Choroid plexus epithelial cell (primary cell): ENCODE measurements at places on chromosomes 11 and 22.

DNA sequence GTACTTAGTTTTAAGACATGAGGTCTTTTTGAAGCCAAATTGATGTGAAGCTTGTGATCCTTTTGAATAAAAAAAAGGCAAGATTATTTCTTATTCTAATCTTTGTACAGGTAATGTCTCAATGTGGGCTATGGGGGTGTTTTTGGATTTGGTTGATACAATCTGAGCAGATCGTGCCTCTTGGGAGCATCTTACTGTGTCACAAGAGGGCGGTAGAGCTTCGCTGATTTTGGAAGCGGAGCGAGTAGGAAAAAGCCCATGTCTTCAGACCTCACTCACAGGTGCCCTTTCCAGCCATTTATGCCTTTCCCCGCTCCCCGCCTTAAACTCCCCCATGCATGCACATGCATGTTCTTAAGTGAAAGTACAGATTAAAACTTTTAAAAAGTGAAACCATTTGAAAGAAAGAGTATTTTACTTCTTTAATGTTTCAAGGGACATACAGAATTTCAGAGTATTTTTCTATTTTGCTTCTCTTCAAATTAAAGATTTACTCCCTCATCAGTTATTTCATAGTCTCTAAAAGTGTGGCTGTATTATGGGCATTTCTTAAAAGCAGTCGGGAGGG, 18.8 kb downstream of the DDX25 start:
- DNase-seq: peak; percentile 84

GRCh38 chr11:59463190-59463641, 6.5 kb downstream of the OR4D6 start:
- DNase-seq: peak; percentile 24

DNA sequence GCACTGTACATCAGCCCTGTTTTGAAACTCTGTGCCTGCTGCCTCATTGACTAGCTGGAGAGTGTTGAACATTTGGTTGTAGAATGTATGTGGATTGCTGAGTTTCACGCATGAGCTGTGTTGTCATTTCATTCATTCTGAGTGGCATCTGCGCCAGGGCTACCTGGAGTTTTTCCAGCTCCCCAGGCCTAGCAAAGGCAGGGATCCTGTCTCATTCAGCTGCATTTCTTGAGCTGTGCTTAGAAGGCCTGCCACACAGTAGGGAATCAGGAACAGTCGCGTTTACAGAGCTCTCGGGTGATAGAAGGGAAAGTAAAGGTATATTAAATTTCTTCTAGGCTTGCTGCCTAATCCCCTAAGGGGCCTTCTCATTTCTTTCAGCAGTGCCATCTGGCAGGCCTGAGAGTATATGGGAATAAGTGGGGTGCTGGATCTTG, 44.3 kb downstream of the PTPRJ start:
- no peak for DNase-seq

- peak; percentile 99 for DNase-seq
Observed at GRCh38 chr11:65290448-65291165, 24.1 kb upstream of the CDC42EP2 start.

- DNase-seq: peak; percentile 42
Observed at GRCh38 chr11:8233691-8234424, 29.8 kb downstream of the LMO1 start.

- no peak for DNase-seq
Observed at GRCh38 chr11:47863898-47864430, 15.8 kb upstream of the NUP160 start.

GRCh38 chr22:47160781-47161520, 398.5 kb downstream of the TBC1D22A start:
- no peak for DNase-seq

GRCh38 chr22:23534201-23534850, 45.8 kb downstream of the IGLL1 start:
- DNase-seq: no peak

DNA sequence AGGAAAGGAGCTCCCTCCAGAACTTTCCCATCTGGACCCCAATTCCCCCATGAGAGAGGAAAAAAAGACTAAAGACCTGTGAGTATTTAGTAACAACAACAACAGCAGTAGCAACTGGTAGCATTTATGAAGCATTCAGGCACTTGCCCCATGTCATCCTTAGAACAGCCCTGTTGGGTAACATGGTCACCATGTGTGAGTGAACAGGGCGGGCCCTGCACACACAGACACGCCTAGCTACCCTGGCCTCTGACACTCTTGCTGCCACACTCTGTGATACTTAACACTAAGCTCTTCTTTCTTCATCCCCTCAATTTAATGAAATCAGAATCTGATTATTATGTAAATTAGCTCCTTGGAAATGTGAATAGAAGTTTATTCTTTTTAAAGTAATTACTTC, 26.1 kb upstream of the SLC25A18 start:
- no peak for DNase-seq

DNA sequence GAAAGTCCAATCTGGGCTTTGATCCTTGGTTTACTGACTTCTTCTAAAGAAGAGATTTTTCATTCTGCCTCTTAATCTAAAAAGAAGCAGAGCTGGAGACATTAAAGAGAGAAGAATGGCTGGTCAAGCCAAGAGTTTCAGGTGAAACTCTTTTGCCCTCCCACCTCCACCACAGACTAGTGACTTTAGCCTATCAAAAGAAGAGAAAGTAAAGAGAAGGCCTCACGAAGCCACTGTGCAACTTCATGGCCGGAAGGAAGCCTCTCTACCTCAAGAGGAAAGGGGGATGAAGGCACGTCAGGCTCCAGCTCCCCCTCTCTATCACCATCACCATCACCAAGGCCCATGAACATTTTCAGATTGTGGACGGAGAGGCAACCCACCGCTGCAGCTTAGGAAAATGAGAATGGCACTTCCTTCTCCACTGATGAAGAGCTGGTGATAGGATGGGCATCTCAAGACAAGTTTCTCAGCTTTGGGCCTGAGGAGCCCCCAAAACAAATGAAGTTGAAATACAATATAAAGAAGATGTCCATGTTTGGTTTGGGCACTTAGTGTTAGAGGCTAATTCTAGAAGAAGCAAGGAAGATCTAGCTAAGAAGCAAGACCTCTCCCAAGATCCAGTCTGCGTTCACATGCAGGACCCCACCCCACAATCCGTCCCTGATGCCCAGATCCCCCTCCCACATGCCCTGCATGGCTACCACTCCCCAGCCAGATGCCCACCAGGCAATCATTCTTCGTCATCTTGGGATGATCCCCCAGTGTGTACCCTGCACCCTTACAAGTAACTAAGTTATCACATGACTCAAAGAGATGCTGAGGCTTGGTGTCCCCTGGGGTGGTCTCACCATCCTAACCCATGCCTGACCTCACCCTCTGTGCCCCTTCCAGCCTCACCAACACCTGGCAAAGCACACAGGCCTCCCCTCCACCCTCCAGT, 52.6 kb downstream of the IGSF9B start:
- no peak for DNase-seq

DNA sequence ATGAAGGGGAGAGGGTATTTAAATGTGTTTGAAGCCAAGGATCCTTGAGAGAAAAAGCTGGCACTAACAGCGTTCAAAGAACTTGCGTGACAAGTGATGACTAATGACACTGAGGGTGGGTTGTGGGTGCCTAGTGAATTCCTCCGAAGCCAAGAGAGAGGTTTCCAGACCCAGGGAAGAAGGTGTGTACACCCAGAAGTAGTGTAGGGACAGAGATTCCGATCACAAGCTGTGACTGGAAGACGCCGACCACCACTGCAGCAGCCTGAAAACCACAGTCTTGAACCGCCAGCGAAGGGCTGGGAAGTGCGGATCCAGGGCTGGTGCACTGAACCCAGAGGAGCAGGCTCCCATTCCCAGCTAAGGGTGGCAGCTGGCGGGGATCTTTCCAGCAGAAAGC, 9.5 kb downstream of the PPARA start:
- DNase-seq: no peak

GRCh38 chr11:132111316-132111715, 740.9 kb downstream of the NTM start:
- peak; percentile 49 for DNase-seq

DNA sequence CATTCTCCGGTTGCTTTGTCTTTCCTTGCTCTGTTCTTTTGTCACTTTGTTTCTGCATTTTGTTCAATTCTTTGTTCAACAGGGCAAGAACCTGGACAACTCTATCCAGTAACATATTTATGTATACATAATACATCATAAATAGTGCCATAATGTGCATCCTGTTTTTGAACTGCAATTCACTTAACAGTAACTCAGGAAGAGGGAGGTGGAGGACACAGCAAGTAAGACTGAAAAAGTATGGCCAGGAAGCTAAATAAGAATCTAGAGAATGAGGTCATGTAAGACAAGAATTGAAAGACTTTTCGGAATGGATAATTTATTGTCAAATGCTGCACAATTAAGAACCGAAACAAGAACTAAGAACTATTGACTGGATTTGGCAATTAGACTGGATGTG, 29.2 kb upstream of the CHORDC1 start:
- DNase-seq: no peak

DNA sequence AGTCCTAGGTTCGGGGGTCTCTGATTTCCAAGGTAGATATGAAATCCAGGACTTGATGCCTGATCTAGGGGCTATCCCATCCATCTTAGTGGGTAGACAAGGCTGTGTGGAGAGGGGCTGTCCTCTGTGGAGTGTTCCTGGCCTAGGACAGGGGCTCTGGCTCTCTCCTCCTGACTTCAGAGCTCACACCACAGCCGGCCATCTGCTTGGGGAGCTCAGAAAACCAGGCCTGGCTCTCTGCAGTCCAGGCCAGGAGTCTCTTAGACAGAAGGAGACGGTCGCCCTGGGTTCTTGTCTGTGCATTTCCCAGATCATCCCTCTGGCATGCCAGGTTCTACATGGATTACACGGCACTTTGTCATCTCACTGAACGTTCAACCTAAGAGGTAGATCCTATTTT, 17.9 kb downstream of the TUB start:
- peak; percentile 28 for DNase-seq

GRCh38 chr22:31912407-31912743, 32.0 kb upstream of the YWHAH start:
- no peak for DNase-seq

GRCh38 chr11:5626196-5626595, 1.4 kb downstream of the TRIM34 start:
- peak; percentile 52 for DNase-seq

DNA sequence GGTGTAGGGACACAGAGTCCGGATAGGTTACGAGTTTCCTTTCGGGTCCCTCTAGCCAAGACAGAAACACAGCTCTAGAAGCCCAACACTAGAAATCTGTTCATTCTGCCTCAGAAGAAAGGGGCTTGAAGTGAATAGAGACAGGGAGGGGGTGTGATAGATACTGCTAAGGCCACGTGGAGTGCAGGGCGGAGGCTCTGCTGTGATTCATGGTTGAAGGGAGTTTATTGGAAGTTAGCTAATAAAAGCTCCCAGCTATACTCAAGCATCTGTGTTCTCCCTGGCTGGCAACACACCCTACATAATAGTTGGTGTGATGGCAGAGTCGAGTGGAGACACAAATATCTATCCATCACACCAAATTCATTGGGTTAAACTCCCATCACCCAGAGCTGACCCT, 337.4 kb downstream of the CADM1 start:
- DNase-seq: no peak

DNA sequence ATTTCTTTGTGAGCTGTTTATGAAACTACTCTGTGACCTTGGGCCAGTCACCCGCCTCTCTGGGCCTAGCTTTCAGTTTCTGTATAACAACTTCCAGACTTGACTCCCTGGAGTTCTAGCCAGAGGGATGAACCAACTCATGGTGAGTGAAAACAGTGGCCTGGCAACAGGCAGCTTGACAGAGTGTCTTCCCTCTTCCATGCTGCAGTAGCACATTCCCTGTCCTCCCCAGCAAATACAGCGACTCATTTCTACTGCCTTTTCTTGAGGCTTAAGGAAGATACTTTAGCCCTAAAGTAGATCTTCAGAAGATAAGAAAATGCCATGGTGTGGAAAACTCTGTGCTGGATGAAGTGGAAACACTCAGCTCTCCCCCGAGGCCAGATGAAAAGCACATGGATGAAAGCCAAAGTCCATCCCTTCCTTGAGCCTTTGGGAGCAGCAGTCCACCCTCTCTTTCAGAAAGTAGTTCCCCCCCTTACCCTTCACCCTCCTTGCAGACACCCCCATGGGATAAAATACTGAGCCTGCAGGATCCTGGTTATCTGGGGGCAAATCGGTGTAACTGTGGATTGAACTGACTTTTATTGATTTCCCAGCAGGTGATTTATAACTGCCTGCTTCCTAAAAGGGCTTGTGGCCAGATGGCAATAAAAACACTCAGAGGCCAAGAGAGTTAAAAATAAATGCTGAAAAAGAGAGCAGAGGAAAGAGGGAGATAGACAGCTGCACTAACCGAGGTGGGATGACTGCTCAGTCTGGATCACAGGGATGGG, 24.1 kb downstream of the IRAG1 start:
- DNase-seq: peak; percentile 69

- DNase-seq: peak; percentile 60
Observed at GRCh38 chr11:12845739-12846358, 163.3 kb upstream of the RASSF10 start.

GRCh38 chr22:27804470-27805297, 3.1 kb upstream of the MN1 start:
- DNase-seq: peak; percentile 80

DNA sequence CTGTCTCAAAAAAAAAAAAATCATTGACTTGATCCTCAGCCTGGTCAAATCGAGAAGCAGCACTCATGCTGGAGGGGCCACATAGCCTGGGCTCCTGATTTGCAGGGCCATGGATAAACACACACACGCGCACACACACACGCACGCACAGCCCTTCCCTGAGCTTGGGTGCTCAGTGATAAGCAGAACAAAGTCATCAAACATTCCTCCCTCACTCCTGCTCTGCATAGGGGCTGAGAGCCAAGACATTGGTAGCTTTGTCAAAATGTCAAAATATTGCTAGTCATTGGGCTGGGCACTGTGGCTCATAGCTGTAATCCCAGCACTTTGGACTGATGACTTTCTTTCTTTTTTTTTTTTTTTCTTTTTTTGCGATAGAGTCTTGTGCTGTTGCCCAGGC, 34.0 kb upstream of the A4GALT start:
- DNase-seq: no peak

GRCh38 chr11:26478710-26479109, 93.4 kb downstream of the MUC15 start:
- DNase-seq: no peak

DNA sequence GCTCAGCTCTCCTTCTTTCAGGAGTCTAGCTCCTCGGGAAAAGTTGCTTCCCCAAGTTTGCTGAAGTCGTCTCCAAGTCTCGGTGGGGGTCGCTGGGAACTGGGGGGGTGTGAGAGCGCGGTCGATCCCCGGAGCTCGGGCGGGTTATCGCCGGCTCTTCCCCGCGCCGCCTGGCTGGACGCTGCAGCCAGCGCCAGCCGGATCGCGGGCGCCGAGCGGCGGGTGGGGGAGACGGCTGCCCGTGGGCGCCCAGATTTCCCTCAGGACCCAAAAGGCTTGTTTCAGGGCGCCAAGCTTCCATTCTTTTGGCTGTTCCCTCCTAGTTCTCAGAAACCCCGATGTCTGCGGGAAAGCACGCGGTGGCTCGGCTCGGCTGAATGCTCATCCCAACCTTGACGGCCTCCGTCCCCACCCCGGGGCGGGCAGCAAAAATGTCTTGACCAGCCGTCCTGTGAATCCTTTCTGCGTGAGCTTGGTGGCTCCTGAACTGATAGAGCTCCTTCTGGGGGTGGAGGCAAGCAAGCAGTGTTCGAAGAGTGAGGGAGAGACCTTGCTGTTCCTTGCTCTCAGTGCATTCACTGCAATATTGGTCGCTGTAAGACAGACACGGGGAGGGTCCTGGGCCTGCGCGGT, 1.7 kb downstream of the ZBTB16 start:
- DNase-seq: peak; percentile 74

GRCh38 chr11:100536979-100537378, 150.1 kb upstream of the ARHGAP42 start:
- DNase-seq: no peak
